Ascending aorta (tissue), 2 donors: ENCODE measurements at places on chromosomes 16 and 17. TPM values are rescaled to one million over a fixed set of nuclear protein-coding genes. Genes with fewer than 3 reads are reported as not detected.
A peak's percentile ranks its signal among the peaks of the same experiment; 100 is the strongest.

The CBFA2T3 gene
- total RNA-seq, result 32.8 TPM

The HAS3 gene
- not detected for total RNA-seq

The KRT39 gene
- total RNA-seq, result not detected

The TBC1D26 gene
- total RNA-seq, result not detected

The CETP gene
- not detected for total RNA-seq

The KRTAP4-9 gene
- not detected for total RNA-seq

The TBC1D28 gene
- not detected for total RNA-seq

The INCA1 gene
- not detected for total RNA-seq

The TP53TG3C gene
- total RNA-seq, result not detected

DNA sequence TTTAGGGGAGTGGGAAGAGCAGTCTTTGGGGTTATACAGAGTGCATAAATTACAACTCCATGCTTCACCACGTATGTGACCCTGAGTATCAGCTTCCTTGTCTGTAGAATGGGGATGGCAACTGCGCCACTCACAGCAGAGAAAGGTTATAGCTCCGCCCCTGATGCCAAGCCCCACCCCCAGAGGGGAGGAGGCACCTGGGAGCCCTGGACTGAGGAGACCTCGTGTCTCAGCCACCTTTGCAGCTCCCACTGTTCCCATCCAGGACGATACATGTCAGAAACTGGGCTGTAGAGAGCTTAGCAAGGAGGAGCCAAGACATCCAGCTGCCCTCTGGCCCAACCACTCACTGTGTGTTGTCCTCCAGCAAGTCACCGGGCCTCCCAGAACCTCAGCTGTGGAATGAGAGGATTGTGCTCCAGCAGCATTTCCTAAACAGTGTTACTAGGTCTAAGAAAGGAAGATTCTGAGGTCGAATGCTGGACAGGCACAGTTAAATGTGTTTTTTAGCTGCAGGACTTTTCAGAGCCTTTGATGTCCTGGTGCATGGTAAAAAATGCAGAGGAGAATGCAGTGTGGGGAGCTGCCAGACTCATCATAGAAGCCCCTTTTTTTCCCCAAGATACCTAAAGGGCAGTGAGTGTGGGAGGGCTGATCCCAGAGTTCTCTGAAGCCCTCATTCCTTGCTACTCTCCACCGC lies 49.4 kb downstream of the BEAN1 start:
- DNase-seq, result peak; percentile 53

DNA sequence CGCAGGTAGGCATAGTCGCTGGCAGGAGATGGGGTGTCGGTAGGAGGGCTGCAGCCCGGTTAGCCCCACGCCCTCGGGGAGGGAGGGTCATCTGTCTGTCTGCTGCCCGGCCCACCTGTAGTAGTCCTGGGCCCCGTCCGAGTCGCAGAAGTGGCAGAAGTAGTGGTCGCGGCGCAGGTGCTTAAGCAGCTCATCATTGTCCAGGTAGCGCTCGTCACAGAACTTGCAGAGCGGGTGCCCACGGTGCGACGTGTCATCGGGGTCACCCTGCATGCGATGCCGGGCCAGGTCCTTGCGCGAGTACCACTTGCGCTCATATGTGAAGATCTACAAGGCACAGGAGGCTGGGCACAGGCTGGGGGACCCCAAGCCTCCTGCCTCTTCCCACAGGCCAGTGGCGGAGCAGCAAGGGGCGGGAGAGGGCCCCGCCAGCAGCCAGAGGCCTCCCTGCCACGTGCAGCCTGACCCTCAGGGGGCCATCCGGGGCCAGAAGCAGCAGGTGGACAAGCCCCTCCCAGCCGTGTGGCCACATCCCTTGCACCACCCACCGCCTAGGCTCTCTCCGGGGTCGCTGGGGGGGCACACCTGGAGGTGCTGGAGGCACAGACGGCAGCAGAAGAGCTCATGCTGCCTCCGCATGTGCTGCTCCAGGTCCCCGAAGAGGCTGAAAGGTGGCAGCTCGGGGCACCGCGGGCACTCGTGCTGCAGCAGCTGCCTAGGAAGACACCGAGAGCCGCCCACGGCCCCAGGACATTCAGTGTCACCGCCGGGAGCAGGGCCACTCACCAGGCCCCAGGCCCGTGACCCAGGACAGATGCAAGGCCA lies 7.0 kb downstream of the ZNF598 start:
- no peak for DNase-seq

- DNase-seq, result no peak
These were observed 438 bp downstream of the RTN4RL1 start for GRCh38 chr17:2024572-2025219.

GRCh38 chr17:80381416-80381923 lies 33.5 kb upstream of the ENDOV start:
- no peak for DNase-seq

- no peak for DNase-seq
These were observed 8.6 kb downstream of the WDR45B start for GRCh38 chr17:82639628-82640027.

- no peak for DNase-seq
These were observed 4.0 kb downstream of the NOG start for GRCh38 chr17:56597495-56597990.

GRCh38 chr17:67686241-67686640 lies 31.5 kb upstream of the NOL11 start:
- DNase-seq, result no peak

- no peak for DNase-seq
These were observed 526.0 kb downstream of the MAF start for GRCh38 chr16:79074541-79074940.

DNA sequence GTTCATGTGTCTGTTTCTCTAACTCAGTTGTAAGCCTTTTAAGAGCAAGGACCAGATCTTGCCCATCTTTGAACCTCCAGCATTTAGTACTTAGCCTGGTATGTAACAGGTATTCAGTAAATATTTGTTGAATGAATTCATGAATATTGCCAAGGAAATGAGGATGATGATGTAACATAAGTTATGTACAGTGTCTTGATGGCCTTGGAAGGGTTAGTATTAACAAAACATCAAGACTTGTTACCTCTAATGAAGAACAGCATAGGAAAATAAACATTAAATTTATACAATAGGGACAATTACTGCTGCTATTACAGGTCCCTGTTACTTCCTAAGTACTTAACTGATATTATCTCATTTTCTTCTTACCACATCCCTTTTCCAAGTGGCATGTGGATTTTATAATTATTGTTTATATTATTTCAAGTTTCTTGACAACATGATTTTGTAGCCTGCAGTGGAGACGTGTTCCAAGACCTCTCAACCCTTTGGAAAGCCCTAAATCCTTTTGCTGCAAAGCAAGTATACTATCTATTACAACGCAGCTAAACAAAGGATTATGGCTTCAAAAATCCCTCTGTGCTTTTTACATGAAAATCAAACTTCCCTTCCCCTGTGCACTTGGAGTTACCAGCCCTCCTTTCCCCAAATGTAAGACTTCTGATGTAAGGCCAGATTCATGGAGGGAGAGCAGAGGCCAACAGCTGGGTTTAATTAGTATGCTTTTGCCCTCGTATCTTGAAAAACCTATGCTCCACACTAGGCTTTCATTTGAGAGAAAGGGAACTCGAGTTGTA lies 77.4 kb upstream of the SMIM36 start:
- no peak for DNase-seq

GRCh38 chr17:74361230-74362068 lies at the start of gene BTBD17:
TSS of gene BTBD17 (minus strand) at chr17:74361868. CDS start at chr17:74361819, 49 bp downstream.
- DNase-seq, result no peak

DNA sequence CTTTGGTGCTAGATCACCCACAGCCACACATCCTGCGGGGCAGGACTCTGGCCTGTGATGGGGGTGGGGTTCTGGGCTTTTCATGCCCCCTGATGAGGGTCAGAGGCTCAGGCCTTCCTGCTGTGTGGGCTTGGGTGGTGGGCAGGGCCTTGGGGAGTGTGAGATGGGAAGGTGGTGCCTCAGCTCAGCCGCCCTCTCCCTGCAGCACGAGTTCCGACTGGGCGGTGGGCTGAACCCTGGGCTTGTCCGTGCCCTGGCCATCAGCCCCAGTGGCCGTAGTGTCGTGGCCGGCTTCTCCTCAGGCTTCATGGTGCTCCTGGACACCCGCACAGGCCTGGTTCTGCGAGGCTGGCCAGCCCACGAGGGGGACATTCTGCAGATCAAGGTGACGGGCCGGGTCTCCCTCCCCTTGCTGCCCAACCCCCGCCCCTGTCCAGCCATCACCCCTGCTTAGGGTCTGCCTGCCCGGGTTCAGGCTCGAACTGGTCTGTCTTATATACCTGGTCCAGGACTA lies 6.8 kb upstream of the SERPINF2 start:
- DNase-seq, result no peak

- no peak for DNase-seq
These were observed 5.3 kb upstream of the NUDT16L1 start for GRCh38 chr16:4687946-4688673.

DNA sequence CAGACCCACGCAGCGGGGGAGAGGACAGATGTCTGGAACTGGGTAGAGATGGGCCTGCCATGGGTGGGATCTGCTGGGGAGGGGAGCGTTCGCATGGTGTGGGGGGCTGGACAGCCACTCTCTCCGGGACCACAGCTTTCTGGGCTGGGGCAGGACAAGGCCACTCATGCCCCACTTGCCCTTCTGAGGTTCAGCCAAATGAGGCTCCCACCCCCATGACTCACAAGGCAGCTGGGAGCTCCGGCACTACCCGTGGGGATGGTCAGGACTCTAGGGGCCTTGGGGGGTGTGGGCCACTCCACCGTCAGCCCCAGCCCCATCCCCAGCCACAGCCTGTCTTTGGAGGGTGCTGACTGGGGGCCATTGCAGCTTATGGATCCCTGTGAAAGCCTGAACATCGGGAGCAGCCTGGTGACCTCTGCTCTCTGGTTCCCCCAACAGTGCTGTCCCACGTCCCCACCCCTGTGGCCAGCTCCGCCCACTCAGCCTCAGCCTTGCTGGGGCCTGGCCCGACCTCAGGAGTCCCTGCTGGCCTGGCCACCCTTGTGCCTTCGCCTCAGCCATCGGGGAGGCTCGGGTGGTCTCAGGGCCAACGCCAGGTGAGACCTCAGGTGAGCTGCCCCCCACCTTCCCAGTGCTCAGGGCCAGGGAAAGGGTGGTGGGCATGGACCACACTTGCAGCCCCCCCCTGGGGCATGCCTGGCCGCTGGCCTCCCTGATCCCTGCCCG lies 4.7 kb upstream of the CDH15 start:
- no peak for DNase-seq

DNA sequence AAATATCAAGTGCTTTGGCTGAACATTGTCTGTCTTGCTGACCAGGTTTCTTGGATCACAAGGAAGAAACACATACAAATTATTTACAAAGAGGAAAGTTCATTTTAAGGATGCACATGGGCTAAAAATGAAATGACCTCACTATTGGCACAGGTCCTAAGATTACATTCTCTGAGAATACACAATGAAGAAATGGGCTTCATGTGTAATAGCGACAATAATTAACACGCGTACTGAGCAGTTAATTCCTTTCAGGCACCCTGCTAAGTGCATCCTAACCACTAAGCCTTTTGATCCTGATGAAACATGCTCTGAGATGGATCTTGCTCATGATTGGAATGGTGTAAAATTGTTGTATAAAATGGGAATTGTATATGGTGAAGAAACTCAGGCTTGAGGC lies 429.0 kb downstream of the HS3ST4 start:
- no peak for DNase-seq

- DNase-seq, result no peak
These were observed 90.5 kb downstream of the ENGASE start for GRCh38 chr17:79164913-79165695.

GRCh38 chr17:54899721-54900456 lies 763 bp upstream of the TOM1L1 start:
- DNase-seq, result no peak

DNA sequence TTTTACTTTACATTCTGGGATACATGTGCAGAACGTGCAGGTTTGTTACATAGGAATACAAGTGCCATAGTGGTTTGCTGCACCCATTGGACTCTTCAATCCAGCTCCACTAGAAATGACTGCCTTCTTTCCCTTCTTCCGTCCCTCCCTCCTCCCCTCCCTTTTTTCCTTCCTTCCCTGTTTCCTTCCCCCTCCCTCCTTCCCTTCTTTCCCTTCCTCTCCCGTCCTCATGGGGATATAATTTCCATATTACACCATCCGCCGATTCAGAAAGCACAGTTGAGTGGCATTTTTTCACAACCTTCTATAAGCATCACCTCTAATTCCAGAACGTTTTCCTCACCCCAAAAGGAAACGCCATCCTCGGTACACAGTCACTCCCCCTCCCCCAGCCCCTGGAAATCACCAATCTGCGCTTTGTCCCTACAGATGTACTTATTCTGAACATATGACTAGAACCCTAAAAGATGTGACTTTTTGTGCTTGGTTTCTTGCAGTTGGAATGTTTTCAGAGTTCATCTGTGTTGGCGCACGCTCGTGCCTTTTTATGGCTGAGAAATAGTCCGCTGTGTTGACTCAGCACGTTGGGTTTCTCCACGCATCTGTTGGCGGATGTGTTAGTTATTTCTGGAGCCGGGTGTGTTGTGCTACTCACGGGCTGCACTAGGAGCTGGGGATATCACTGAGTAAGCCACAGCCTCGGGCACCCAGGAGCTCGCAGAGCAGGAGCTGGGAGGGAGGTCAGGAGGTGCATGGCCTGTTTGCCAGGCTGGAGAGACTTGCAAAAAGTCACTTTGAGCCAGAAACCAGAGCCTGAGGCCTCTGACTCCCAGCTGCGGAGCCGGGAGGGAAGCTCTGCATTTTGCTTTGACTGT lies 336.4 kb downstream of the SEC14L1 start:
- peak; percentile 73 for DNase-seq

DNA sequence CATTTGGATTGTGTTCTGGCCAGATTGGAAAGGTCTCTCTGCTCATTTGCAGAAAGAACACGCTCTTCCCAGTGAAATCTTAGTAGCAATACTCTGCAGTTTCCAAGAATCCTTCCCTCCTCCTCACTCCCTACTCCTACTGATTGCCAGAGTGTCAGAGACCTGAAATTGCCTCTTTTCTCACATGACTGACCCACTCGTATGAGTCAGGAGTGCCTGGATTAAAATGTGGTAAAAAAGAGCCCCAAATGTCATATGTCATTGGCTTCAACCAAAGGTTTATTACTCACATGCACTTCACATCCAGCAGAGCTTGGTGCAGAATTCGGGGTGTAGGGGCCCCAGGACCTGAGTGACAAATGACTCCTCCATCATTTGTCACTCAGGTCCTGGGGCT lies 39.7 kb upstream of the IRX3 start:
- no peak for DNase-seq

- no peak for DNase-seq
These were observed 5.2 kb downstream of the NAGLU start for GRCh38 chr17:42541041-42541833.

DNA sequence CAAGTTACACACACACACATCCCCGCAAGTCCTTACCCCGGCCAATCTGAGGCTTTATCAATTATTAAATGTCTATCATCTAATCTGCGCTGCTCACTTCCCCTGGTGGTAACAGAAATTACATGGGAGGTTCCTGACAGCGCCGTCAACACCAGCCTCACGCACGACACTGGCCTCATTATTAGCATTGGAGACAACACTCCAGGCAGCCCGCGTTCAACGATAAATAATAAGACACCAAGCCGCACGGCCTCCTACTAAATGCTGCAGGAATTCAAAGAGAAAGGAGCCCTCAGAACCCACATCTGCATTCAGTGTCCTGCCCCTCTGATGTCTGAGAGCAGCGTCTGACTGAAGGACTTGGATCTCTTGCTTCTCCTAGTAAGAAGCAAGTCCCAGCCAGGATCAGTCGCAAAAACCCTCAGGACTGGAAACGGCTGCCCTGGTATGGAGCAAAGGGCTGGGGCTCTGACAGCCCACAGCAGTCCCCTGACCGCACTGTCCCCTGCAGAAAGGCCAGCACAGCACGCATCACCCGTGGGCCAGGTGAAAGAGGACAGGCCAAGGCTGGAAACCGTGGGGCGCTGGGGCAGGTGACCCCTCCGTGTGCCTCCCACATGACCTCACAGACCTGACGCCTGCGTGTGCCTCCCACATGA lies 7.6 kb upstream of the RPH3AL start:
- DNase-seq, result peak; percentile 31

- DNase-seq, result no peak
These were observed 44.0 kb downstream of the XPO6 start for GRCh38 chr16:28167730-28168129.
